ENCODE measurements at places on chromosomes 5 and 9.
A peak's percentile ranks its signal among the peaks of the same experiment; 100 is the strongest.

GRCh38 chr5:10311595-10312425 is 4.1 kb upstream of the CMBL start:
- no peak for DNase-seq

GRCh38 chr9:123003466-123003865 is 30.0 kb upstream of the GPR21 start:
- peak; percentile 6 for DNase-seq

DNA sequence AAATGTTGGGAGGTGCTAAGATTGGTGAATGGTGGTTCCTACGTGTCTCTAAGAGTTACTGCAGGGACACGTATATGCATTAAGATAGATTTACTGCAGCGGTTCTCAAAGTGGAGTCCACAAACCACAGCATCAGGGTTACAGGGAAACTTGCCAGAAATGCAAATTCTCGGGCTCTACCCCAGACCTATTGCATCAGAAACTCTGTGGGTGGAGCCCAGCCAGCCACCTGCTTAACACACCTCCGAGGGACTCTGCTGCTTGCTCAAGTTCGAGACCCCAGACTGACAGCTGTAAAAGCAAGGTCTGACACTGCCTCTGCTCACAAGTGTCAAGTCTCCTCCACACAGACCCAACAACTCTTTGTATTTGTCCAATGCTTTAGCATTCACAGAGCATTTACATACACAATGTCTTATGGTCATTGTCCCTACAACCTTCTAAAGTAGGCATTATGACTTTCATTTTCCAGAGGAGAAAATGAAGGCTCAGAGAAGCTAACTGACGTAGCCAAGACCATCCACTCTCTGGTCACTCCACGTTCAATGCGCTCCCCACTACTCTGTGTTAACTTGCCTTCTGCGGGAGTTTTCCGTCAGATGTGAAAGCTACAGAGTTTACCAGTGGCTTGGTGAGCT is 48.8 kb downstream of the HSD17B3 start:
- DNase-seq = no peak

DNA sequence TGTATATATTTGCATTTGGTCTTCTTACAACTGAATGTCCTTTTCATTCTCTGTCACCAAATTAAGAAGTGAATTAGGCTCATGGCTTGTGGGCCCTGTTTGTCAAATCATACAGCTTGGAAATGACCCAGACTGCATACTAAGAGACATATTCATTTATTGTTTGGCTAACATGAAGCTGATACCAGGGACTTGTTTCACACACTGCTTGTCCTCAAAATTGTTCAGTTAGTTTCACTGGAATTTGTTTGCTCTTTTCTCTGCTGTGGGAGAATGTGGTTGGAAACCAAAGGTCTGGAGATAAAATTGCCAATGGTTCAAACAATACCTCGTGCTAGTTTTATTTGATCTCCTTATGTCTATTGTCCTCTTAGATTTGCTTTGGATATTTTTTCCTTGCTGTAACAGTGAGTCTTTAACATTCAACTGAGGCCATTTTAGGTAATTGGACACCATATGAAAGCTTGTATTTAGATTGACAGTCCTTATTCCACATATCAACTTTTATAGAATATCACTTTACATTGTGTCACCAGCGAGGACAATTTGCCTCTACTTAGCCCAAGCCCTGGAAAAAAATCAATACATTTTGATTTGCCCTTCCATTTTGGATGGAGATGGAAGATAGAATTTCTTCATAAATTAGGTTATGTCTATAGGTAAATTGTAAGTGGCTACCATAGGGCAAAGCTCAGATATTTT is 144.3 kb upstream of the MTAP start:
- no peak for DNase-seq

DNA sequence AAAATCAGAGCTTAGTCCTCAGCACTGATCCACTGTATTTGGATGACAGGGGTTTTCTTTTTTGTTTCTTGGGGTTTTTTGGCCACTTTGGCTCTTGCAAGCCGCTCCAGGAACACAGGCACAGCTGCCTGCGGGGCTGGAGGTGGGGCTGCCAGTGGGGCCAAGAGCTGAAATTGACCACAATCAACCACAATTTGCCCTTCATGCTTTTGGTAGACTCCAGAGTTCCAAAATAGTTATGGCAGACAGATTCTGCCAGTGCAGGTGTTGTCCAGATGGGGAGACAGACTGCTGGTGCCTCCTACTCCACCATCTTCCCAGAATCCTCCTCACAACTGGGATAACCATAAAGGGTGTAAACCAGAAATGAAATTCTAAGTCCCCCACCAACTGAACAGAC is 36.5 kb downstream of the PLEKHG4B start:
- no peak for DNase-seq

- DNase-seq = no peak
These were observed 308.4 kb downstream of the ISL1 start for GRCh38 chr5:51691538-51692079.

DNA sequence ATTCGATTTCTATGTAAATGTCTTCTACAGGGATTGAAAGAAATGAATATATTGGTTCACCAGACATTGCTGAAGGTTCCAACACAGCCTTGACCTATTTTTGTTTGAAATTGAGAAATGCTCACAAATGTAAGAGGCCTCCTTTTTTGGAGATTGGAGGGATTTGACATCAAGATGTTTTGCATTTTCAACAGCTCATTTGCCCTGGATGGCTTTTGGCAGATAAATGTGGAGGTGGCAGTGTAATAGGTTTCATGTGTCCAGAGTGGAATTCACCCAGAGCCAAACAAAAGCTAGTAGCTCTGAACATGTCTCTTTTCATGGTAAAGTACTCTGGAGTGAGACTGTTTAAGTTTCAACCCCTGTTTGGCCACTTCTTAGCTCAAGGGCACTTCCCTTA is 77.3 kb downstream of the PALM2AKAP2 start:
- DNase-seq = peak; percentile 18

DNA sequence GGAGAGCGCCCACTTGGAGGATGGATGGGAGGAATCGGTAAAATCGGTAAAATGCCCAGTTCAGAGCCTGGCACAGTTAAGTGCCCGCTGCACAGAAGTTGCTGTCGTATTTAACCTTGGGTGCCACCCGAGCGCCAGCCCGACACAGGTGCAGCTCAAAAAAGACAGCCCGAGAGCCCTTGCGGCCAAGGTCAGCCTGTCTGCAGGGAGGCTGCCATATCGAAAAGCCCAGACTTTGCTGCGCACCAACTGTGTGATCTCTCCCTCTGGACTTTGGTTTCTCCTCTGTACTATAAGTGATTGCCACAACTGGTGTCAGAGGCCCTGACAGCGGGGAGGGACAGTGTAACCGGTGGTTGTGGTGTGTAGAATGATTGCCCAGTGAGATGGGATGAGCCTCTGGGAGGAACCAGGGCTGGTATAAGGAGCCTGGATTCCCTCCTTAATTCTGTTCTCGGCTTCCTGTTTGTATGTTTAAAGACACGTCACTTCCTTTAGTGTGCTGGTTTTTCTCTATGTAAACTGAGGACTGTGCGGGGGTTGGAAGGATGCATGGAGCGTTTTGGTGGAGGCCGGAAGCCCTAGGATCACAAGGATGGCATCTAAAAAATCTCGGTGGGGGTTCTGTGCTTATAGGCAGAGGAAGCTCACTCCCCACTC is 792 bp downstream of the NTMT1 start:
- peak; percentile 72 for DNase-seq

GRCh38 chr9:91949946-91950664 is at the start of gene ROR2:
ROR2 (minus strand) TSS chr9:91950228.
- DNase-seq = no peak

GRCh38 chr5:52767217-52767743 is 20.4 kb upstream of the ITGA1 start:
- no peak for DNase-seq

DNA sequence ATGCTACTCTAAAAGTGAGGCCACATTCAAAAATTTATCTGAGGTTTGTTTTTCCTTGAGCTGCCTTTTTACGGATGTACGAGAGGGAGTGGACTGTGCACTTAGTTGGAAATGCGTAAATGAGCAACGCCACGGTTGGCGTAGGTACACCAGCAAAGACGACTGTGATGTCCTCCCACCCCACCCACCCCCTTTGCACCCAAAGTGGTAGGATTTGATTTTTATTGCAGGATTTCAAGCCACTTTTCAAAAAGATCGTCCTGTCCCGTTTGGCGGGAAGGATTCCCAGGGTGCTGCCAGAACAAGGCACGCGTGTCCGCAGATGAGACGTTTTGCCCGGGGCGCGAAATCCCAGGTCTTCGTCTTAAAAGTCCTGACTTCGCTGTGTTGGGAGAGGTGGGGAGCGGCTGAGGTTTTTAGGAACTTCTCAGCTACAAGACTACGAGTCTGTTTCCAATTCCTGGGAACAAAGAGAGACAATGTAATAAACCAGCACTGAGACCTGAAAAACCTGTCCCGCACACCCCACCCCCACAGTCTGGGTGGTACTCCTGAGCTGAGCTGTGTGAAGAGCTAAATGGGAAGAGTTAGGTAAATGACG is 1.0 kb upstream of the TLE1 start:
- DNase-seq = no peak

DNA sequence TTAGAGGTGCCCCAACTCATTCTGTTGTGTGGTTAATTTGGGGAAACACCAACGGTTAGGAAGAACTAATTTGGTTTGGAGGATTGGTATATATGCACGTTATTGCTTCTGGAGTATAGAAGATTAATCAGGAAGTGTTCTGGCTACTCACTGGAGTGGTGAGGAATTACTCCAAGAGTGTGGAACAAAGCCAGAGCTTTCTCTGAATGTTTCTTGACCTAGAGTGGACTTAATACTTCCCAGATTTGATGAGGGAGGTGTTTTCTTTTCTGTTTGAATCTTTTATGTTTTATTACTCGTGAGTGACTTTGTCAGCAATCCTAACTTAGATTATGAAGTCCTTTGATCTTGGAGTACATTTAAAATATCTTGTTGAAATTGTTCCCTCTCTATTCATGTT is 163.7 kb downstream of the MAN2A1 start:
- DNase-seq = no peak

DNA sequence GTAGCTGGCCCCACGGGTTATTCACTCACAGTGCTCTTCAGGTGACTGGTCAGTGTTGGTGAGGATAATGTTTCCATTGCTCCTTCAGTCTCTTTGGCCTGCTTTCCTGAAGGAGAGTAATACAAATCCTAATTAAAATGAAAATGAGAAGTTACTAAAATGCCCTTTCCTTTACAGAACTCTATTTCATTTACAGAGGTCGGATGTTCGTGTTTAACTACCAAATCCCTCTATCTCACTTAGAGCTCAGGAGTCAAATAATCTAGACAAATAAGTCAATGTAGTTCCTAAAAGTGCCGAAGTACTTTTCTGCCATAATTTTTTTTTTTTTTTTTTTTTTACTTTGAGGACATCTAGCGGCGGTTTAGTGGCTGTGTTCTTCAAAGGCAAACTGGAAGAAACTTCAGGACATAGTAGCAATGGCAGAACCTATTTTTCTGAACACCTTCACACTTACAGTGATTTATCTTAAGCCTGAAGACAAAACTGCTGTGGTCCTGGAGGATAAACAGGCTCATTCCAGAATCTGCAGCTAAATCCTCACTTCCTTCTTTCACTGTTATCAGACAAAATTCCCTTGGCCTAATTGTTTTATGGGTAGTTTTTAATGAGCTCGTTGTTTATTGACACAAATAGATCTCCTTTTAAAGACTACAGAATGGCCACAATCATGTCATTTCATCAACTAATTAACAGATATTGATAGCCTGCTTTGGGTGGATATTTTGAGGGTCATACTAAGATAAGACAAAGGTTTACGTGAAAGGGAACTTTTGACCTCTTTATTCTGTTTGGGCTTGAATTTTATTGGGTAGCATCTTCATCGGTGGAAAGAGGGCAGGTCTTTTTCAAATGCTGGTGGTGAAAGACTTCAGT is 207.6 kb upstream of the DMRTA1 start:
- no peak for DNase-seq

DNA sequence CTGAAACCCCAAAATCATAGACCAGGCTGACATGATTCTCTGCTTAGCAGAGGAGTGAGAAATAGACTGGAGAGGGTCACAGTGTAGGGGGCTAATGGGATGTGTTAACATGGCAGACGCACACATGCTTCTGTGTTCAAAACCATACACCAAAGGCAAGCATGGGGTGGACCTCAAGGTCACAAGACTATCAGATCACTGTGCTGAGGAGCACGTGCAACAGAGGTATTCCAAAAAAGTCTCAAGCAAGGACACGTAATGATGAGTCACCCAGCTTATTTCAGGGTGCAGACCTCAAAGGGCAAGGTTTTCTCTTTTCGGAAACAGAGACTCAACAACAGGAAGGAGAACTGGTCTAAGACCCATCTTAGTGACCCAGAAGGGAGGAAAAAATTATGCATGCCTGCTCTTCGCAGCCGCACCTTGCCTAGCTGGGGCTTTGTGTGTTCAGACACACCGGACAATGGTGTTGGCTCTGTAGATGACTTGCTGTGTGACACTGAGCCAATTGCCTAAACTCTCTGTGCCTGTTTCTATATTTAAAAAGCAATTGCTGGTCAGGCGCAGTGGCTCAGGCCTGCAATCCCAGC is 20.3 kb downstream of the WHRN start:
- DNase-seq = peak; percentile 45

GRCh38 chr9:6052293-6052919 is 37.0 kb upstream of the RANBP6 start:
- no peak for DNase-seq

GRCh38 chr5:113269023-113269997 is 165.5 kb downstream of the TSSK1B start:
- DNase-seq = no peak

- no peak for DNase-seq
These were observed 845 bp downstream of the ADGRD2 start for GRCh38 chr9:124450931-124451661.

- no peak for DNase-seq
These were observed 1783.7 kb upstream of the CDH9 start for GRCh38 chr5:28822071-28822470.

- no peak for DNase-seq
These were observed 249.9 kb downstream of the NTRK2 start for GRCh38 chr9:84919440-84919839.

DNA sequence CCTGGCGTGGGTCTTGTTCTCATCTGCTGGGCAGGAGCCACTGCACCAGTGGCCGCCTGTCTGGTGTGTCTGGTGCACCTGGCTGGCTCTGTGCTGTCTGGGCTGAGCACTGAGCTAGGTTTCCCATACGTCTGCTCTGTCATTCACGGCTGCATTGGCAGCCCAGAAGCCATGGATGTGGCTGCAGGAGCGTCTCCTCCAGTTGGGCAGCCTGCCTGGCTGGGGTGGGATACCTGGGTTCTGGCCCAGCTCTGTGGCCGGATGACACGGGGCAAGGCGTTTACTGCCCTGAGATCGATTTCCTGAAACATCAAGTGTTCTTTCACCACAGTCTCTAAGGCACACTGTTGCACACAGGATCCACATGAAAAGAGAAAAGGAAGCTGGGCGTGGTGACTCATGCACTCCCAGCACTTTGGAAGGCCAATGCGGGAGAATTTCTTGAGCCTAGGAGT is 25.5 kb upstream of the SLC25A51 start:
- no peak for DNase-seq

DNA sequence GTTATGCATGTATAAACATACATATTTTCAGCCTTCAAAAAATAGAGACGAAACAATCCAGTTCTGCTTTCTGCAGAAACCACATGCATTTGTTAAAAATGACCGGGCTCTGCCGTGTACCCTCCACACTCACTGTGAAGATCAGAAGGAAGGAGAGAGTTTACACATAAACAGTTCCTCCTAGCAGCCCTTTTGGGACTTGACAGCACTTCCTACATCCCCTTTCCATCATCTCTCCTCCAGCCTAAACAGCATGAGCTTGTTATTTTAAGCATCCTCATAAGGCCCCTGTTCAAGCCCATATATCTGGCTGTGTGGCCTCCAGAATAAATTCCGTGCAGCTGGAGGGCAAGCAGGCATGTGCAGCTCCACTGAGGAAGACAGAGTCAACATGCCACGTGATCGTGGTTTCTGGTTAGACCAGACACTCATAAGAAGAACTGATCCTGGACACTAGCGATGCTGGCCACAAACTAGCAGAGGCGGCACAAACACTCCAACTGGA is 42.2 kb downstream of the NIPAL4 start:
- DNase-seq = no peak
